A172 (cell line): ENCODE measurements at places on chromosomes 13 and 19.

GRCh38 chr19:10929402-10929794 is 787 bp downstream of the TIMM29 start:
- no peak for DNase-seq

GRCh38 chr13:31367410-31367809 is 167.6 kb downstream of the B3GLCT start:
- no peak for DNase-seq

DNA sequence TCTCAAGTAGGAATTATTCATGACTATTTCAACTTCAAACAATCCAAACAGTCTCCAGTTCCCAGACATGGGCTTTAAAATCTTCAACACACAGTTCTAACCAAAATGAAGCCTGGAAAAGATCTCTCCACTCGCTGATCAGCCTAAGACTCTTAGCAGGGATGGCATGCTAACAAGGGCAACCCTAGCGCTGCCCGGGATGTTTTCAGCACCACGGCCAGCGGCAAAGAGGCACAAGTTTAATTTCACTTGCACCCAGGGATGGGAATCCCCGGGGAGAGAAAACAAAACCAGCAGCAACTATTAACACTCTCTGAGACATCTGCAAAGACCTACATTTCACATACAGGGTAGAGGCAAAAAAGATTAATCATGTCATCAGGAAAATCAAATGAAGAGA is 43.0 kb downstream of the CACNA1A start:
- peak; percentile 13 for DNase-seq

DNA sequence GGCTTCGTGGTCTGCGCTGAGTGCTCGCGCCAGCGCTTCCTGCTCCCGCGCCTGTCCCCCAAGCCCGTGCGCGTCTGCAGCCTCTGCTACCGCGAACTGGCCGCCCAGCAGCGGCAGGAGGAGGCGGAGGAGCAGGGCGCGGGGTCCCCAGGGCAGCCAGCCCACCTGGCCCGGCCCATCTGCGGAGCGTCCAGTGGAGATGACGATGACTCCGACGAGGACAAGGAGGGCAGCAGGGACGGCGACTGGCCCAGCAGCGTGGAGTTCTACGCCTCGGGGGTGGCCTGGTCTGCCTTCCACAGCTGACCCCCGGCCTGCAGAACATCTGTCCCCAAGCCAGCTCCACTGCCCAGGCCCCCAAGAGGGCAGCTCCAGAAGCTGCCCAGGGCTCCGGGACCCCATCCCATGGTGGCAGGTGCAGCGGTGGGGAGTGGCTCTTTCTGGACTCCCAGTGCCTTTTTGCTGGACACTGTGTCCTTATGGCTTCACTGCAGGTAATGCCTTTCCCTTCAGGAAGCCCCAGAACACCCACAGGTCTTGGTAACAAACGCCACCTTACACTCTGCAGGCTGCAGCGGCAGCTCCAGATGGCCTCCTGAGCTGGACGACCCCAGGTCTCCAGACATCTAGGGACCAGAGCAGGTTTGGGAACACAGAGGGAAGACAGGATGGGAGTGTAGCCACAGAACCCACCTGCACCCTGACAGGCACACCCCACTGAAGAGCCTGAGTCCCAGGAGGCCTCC is 9.3 kb downstream of the PLEKHF1 start:
- no peak for DNase-seq

- no peak for DNase-seq
These were observed 1576.5 kb downstream of the PCDH9 start for GRCh38 chr13:65653613-65654012.

DNA sequence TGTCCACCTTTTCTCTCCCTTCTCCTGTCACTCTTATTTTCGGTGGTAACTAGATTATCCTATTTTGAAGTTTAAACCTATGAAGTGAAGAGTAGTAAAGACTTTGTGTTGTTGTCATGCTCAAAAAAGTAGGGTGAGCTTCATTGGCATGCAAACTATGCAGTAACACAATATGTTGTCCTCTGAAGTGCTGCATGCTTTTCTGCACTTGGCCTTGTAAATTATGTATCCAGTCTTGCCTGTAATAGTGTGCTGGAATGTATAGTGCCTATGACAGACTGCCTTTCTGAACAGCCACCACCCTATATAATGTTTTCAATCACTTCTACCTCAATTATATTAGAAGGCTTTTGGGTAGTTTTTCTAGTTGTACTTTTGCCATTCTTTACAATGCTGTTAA is 1198.2 kb upstream of the PCDH20 start:
- DNase-seq, result no peak

DNA sequence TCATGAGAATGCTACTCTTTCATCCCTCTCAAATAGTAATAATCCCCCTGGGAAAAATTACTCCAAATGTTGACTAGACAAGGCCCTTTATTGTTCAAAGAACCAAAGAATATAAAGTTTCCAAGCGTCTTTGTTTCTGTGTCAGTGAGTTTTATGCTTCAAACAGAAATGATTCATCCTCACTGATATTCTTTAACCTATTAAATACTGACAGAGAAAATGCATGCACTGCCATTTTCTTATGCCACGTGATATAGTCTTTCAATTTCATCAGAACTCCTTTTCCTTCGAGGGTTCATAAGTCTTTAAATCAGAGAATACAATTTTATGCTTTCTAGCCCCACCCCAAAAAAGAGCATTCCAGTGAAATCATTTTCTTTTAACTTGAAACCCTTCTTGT is 211.6 kb downstream of the SHISA2 start:
- DNase-seq, result no peak

DNA sequence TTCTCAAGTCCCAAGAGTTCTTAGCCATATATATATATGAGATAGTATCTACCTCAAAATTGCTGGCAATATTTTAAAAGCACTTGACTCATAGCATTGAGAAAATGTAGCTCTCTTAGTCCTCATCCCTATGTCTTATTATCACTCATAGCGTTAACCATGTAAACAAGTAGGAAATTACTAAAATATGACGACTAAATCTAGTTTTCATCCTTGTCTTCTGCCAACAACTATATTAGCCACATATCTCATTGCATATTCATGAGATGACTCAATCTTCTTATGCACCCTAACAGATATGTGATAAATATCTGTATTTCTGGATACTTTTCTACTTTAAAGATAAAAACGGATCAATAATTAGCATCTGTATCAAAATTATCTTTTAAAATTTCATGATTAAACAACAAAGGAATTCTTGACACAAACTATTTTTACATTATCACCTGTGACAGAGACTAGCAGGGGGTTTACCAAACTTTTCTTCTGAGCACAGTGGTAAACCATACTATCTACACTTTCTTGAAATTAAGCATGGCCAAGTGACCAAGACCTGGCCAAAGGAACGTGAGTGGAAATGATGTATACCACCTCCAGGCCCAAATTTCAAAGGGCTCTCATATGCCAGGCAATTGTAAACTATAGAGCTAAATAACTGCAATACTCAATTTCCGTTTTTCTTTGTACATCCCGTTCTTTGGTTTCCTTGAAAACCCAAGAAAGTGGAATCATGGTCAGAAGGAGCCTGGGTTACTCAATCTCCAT is 45.7 kb downstream of the ZC3H13 start:
- no peak for DNase-seq

DNA sequence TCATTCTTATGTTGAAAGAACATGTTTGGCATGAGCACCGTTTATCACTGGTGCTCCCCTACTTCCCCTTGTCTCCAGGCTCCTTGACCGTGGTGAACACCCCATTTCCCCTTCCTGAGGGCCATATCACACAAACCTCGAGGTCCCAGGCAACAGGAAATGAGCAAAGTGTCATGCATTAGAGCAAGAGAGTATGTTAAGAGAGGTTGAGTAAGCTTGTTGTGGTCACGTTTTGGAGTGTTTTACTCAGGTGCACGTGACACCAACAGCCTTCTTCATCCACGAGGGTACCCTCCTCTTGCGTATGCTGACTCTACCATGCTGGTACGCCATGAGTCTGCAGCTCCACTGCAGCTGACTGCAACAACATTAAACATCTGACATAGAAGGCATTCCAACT is 482.2 kb upstream of the NBEA start:
- DNase-seq, result peak; percentile 13

GRCh38 chr13:99565478-99566124 is 64.3 kb downstream of the TM9SF2 start:
- no peak for DNase-seq

GRCh38 chr19:16778796-16779411 is 50.3 kb upstream of the SIN3B start:
- DNase-seq, result peak; percentile 79

DNA sequence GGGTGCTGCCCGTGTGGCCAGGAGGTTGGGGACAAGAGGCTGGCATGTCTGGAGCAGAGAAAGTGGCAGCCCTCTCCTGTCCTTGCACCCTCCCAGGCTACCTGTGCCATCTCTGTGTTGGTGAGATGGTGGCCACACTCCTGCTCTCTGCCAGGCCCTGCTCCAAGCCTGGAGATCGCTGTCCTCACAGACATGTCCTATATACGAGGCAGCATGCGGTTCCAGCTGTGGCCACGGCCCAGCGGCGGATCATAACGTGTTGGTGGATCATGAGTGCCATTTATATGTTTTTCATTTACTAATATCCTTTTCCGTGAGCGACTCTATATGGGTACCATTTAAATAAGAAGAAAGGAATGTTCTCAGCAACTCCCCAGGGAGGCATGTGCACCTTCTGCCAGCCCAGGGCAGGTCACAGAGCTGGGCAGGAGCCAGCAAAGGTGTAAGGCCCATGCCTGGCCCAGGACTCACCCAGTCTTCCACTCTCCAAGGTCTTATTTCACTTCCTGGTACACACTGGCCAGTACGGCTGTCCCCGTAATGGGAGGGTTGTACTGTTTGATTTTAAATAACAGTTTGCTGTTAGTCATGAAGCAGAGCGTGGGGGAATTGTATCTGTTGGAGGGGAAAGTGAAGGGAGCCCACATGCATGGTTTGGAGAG is 47.2 kb upstream of the LDLR start:
- DNase-seq, result no peak

- no peak for DNase-seq
These were observed 1587.0 kb upstream of the PRR20A start for GRCh38 chr13:55553701-55554100.

- no peak for DNase-seq
These were observed 36.6 kb downstream of the SERTM1 start for GRCh38 chr13:36710396-36710795.

DNA sequence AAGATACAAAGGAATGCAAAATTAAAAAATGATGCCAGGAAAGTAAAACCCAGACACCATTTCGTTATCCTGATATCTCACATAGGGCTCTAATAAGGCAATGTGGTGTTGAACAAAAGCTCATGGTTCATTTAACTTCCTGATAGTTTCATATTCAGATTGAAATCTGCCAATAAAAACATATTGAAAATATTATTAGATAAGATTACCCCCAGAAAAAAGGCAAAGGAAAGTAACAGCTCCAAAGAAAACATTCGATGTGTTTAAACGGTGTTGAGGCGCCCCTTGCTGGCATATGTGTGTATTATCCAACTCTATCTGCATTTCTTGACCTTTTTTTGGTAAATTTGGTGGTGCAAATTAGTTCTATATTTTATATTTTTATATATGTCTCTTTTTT is 75.9 kb downstream of the ESD start:
- peak; percentile 22 for DNase-seq

DNA sequence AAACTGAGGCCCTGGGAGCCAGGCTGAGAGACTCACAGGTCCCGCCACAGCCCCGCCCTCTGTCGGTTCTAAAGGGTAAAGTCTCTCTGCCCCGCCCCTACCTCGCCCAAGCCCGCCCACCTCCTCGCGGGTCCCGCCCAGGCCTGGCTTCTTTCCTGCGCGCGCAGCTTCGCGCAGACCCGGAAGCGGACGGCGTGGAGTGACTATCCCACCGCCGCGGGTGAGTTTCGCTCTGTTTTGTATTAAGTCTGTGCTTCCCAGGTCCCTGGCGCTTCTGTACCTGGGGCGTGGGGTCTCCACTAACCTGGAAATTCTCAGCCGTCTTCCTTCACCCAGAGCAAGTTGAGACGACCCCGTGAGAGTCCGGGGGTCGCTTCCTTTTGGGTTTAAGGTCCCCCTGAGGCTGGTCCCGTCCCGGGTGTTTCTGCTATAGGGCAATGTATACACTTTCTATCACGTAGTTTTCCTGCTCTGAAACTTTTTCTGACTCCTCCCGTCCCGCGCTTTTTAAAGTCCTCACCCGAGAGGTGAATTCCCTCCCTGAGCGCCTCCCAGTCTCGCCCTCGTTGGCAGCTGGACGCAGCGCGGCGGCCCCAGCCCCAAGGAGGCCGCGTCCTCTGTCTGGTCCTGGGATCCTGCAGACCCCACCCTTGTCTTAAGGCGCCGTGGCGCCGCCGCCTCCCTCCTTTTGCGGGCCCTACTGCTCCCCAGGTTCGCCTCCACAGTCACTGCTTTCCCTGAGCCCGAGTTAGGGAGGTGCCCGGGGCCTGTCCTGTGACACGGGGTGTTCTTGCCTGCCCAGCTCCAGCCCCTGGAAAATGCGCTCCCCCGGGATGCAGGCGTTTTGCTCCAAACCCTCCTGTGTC is at the start of gene ZNF765:
Gene ZNF765, plus strand, starts transcription at position 176 of the 866 bp plus-strand sequence. CDS start 2,867 bp downstream, outside the sequence.
- peak; percentile 90 for DNase-seq

GRCh38 chr19:29366757-29367156 is 153.8 kb upstream of the UQCRFS1 start:
- DNase-seq, result no peak

GRCh38 chr19:13138916-13139198 is 11.3 kb downstream of the STX10 start:
- DNase-seq, result no peak

GRCh38 chr13:47521890-47522487 is 479.1 kb downstream of the SUCLA2 start:
- no peak for DNase-seq

GRCh38 chr13:25347151-25347550 is 24.6 kb upstream of the ATP8A2 start:
- DNase-seq, result no peak

GRCh38 chr19:15683411-15683810 is 10.5 kb downstream of the CYP4F12 start:
- DNase-seq, result no peak

DNA sequence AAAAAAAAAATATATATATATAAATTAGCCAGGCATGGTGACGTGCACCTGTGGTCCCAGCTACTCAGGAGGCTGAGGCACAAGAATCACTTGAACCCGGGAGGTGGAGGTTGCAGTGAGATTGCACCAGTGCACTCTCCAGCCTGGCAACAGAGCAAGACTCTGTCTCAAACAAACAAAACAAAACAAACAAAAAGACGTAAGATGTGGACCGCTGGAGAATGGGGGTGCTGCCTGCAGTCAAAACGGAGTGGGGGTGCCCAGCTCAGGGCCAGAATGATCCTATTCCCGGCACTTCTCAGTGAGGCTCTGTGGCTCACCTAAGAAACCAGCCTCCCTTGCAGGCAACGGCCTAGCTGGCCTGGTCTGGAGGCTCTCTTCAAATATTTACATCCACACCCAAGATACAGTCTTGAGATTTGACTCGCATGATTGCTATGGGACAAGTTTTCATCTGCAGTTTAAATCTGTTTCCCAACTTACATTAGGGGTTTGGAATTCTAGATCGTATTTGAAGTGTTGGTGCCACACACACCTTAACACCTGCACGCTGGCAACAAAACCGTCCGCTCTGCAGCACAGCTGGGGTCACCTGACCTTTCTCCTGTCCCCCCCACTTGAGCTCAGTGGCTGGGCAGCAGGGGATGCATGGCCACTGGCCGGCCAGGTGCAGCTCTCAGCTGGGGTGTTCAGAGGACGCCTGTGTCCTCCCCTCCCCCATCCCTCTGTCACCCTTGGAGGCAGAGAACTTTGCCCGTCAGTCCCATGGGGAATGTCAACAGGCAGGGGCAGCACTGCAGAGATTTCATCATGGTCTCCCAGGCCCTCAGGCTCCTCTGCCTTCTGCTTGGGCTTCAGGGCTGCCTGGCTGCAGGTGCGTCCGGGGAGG is at the start of gene F7:
Gene F7, plus strand, starts transcription at position 760 of the 889 bp plus-strand sequence. Its CDS starts 51 bp downstream, at position 811.
- DNase-seq, result no peak

- DNase-seq, result no peak
These were observed 671.0 kb downstream of the SLITRK1 start for GRCh38 chr13:83211301-83211700.
